H1 (cell line): ENCODE measurements at places on chromosomes 2 and 18.

DNA sequence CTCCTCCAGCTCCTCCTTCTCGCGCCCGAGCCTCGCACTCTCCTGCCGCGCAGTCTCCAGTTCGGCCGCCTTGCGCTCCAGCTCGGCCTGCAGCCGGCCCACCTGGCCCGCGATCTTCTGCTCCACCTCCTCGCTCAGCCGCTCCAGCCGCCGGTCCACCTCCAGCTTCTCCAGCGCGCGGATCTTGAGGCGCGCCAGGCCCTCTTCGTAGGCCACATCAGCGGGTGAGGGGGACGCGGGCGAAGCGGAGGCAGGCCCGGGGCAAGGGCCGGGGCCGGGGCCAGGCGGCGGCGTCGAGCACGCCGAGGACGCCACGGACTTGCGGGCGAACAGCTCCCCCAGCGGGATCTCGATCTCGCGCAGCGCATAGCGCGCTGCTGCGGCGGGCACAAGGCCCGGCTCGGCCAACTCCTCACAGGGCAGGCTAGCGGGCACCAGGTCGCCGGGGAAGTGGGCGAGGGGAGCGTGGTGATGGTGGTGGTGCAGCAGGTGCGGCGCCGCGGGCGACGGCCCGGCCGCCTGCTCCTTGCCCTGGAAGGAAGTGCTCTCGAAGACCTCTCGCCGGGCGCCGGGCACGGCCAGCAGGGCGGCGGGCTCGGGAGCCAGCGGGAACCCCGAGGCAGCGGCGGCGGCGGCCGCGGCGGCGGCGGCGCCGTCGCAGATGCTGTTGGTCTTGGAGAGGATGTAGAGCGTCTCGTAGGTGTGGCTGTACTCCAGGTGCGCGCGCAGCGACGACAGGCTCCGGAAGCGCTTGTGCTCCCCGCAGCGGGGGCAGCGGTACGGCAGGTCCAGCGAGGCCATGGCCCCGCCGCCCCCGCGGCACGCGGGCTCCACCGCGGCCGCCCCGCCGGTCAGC is 15.2 kb downstream of the FBXO41 start:
- DNase-seq, result peak; percentile 51

DNA sequence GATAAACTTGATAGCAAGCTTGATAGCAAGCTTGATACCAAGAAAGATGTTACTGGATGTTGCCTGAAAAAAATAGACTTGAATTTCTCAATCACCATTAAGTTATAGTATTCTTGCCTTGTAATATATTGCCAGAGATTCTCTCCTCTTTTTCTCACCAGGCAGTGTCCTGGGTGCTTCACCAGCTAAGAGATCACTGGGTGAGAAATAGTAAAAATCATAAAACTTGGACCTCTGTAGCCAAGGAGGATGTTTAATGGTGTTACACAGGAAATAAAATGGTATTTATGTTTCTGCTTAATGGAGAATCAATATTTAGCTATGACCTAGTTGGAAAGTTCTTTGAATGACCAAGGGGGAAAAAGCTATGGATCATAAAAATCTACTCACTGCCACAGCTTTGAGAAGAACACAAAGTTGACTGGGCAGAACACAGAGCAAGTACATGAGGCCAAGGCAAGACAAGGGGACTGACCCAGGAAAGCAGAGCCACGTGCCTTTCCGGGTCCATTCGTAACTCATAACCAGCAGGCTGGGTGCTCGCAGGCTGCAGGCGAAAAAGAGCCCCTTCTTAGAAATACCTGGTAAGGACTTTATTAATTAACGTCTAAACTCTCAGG is 129.4 kb upstream of the HNMT start:
- DNase-seq, result no peak

DNA sequence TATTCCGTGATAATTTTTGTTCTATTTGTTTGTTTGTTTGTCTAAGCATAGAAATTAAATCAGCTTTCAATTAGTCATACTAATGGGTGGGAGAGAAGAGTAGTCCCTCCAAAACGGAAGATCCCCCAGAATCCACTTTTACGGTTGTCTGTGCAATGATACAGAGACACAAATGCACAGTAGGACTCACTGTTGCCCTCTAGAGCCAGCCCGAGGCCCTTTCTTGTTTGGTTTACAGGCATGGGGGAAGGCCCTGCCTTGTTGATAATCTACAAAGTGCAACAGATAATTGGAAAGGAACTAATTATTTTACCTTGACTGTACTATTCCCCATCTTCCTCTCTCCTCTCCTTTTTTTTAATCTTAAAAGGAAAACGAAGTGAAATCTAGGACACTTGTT is 121.1 kb downstream of the ACOXL start:
- no peak for DNase-seq

GRCh38 chr18:68803356-68803755 is 5.5 kb downstream of the CCDC102B start:
- DNase-seq, result no peak

GRCh38 chr2:206728277-206729199 is 10.3 kb upstream of the DYTN start:
- DNase-seq, result no peak
